ENCODE measurements at places on chromosomes 13 and 19.
A peak's percentile ranks its signal among the peaks of the same experiment; 100 is the strongest.

DNA sequence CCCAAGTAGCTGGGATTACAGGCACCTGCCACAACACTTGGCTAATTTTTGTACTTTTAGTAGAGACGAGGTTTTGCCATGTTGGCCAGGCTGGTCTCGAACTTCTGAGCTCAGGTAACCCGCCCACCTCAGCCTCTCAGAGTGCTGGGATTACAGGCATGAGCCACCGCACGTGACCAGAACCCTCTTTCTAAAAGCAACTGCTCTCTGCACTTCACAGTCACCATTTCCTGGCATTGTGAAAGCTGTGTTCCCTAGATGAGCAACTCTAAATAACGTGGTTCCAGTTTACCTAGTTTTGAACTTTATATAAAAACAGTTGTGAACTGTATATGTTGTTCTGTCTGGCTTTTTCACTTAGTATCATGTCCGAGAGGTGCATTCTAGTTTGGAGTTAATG is 152.9 kb downstream of the SIPA1L3 start:
- DNase-seq: no peak

GRCh38 chr13:29925457-29926097 is 75.2 kb upstream of the UBL3 start:
- DNase-seq: no peak

- no peak for DNase-seq
Measured at GRCh38 chr13:40145139-40145538, 489.7 kb downstream of the COG6 start.

DNA sequence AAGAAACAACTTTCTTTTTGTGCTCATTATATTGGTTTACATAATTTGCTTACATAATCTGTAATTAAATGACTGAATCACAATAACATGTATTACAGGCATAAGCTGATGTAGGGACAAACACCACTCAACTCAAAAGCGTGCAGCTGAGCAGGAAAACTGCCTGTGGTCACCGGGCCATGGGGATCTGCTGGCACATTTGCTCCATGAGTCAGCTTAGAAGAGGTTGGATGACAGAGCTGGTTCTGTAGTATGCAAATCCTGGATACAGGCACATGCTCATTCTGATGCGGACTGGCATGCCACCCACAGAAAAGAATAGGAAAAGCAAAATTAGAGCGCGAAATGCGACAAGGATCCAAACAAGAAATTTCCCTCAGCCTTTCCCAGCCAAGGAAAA is 128.6 kb downstream of the USP12 start:
- DNase-seq: no peak

- no peak for DNase-seq
Measured at GRCh38 chr13:45879666-45880065, 28.1 kb upstream of the SIAH3 start.

- peak; percentile 97 for DNase-seq
Measured at GRCh38 chr19:48321372-48321621, 4.1 kb upstream of the EMP3 start.

GRCh38 chr13:45511310-45512097 is 46.8 kb downstream of the COG3 start:
- peak; percentile 73 for DNase-seq

- DNase-seq: no peak
Measured at GRCh38 chr13:30375265-30375835, 46.9 kb upstream of the UBE2L5 start.

- no peak for DNase-seq
Measured at GRCh38 chr13:75123428-75123827, 358.5 kb downstream of the TBC1D4 start.

GRCh38 chr19:480016-480855 is 16.1 kb upstream of the MADCAM1 start:
- DNase-seq: peak; percentile 29
